Right renal pelvis (tissue), 4 donors: ENCODE measurements at places on chromosomes 3 and 15. TPM values are rescaled to one million over a fixed set of nuclear protein-coding genes. Genes with fewer than 3 reads are reported as not detected.

SLC41A3 gene
- 86.7 TPM for polyA plus RNA-seq

DHFR2 gene
- 14.8 TPM for polyA plus RNA-seq

TRANK1 gene
- 8.4 TPM for polyA plus RNA-seq

ADAMTSL3 gene
- polyA plus RNA-seq, result 5.0 TPM
